Stimulated activated CD4-positive, alpha-beta T cell treated with anti-CD3 and anti-CD28 coated beads, Interleukin-4, amount 100 ng/mL, for 48 hours (primary cell): ENCODE measurements at places on chromosomes 2 and 18.

GRCh38 chr18:26908906-26909305, 43.4 kb upstream of the AQP4 start:
- no peak for DNase-seq

DNA sequence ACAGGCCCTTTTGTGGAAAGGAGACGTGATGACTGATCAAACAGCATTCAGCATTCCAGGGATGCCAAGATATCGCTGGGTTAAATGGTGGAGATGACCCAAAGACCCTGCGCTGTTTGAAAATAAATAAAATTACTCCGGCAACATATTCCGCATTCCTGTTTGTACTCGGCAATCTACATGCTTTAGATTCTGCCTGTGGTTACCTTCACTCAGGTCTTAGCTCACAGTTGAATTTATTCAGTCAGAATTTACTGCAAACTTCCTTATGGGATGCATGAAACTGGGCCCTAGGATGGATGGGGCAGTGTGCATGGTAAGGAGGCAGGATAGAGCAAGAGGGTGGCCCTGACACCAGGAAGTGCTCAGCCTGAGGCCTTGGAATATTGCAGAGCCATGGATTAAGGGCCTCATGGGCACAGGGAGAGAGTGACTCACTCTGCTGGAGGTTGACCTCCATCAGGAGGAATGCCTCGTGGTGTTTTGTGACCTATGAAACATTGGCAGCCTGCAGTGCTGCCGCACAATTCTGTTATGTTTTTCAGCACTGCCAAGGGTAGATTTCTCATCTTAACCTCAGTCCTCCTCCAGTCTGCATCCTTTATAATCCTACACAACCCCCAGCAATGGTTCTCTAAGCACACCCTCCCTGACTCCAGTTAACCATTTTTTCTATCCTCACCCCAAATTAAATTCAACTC, 321.4 kb downstream of the IRS1 start:
- DNase-seq, result no peak

DNA sequence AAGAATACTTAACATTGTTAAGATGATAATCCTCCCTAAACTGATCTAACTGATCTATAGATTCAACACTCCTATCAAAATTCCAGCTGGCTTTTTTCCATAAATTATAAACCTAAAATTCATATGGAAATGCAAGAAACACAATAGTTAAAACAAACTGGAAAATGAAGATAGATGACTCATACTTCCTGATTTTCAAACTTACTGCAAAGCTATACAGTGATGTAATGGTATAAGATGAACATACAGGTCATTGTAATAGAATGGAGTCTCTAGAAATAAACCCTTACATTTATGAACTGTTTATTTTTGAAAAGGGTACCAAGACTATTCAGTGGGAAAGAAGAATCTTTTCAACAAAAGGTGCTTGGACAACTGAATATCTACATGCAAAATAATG, 32.3 kb downstream of the UBXN4 start:
- no peak for DNase-seq

DNA sequence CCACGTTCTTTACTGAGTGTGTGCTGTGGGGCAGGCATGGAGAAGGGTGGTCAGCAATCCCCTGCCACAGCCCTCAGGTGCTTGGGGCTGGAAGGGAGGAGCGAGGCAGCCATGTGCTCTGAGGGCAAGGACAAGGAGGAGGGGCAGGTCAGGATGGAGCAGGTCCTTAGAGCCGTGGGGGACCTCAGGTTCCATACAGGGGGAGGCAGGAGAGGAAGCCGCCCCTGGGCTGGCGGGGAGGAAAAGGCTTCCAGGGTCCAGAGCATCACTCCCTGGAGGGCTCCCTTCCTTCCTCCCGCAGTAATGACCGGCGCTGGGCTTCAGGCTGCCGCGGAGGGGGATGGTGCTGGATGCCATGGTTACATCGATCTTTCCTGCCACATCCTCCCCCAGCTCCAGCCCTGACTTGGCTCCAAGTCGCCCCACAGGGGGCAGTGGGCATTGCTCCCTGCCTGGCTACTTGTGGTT, 6.6 kb downstream of the GAREM2 start:
- DNase-seq, result no peak

- no peak for DNase-seq
These were observed 41.0 kb downstream of the ABHD3 start for GRCh38 chr18:21663578-21663977.

DNA sequence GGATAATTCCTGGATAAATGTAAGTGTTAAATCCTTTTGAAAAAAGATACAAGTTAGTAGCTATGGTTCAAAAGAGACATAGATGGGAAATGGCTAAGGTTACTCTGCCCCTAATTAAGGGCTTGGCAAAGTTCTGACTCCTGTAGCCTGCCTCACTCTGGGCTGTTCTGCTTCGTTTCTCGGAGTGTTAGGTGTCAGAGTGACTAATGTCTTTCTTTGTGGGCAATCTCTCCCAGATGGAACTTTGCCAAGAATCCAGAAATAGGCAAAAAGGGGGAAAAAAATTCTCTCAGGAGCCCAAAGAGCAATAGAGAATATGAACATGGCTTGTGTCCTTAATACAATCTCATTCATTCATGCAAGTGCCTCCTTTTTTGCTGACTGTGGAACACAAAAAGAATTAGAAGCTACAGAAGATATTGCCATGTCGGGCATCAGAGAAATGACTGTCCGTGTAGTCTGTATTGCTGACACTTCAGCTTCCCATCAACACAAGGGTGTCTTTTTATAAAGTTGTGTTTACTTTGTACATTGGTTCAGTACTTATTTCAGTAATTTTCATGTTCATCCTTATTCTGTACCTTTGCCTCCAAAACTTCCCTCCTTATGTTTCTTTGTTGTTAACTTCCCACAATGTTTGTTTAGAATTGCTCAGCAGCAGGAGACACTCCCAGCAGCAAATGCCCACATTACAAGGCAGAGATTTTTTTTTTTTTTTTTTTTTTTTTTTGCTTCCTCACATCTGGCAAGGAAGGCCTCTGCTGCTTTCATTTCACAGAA, 134.0 kb downstream of the FTCDNL1 start:
- no peak for DNase-seq

DNA sequence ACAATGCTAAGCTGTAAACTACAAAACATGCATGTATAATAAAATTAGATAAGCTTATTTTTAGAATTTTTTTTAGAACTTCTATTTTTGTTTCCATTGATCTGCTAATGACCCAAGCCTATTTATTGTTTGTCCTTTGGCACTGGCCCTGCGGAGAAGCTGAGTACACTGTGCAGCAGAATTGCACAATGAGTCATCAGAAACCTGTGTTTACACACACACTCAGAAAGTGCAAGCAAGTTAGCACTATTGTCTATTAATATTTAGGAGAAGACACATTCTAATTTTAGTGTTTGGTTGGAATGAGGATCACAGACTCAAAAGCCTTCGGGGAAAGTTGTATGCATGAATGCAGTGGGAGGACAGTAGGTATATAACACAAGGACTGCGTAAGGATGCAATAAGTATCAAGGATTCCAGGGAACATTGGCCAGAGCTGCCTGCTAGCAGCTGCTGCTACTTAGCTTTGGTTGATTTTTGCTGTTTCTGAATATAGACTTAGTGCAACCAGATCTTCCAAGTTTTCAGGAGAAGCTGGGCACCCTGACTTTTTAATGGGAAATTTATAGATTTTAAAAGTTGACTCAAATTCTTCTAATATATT, 128.2 kb downstream of the KCNH7 start:
- no peak for DNase-seq

DNA sequence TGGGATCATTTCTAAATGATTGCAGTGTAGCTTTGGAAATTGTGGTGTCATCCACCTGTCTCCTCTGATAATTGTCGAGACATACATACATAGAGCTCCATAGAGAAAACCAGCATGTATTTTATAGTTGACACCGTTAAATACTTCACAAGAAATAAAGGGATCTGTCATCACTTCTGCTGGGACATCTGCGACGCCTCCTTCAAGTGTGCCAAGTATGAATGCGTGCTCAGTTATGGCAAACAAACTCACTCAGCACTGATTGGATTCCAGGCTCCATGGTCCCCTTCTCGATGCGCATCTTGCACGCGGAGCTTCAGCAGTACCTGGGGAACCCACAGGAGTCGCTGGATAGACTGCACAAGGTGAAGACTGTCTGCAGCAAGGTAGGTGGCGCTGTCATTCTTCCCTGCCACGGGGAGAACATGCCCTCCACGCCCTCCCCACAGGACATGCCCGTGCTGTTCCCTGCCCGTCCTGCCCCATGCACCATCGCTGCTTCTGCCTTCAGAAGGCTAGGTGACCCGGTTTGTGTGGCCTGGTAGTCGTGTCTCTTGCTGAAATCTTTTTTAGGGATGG, 64.1 kb downstream of the TRAPPC12 start:
- DNase-seq, result no peak

DNA sequence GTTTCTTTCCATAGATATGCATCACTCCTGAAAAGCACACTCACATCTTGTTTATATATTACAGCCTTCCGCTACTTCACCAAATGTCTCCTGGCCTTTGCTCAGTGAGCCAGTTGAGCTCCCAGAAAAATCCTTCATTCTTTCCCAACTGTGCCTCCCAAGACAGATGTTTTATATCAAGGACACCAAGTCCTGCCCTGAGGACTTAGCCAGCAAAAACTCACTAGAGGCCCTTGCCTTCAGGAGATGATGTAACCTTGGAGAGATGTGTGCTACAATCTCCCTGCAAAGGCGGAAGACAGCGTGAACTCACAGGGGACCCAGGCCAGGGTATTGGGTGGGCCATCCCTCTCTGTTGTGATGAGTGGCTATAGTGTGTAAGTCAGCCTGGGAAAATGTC, 86.1 kb upstream of the CTAGE1 start:
- no peak for DNase-seq

DNA sequence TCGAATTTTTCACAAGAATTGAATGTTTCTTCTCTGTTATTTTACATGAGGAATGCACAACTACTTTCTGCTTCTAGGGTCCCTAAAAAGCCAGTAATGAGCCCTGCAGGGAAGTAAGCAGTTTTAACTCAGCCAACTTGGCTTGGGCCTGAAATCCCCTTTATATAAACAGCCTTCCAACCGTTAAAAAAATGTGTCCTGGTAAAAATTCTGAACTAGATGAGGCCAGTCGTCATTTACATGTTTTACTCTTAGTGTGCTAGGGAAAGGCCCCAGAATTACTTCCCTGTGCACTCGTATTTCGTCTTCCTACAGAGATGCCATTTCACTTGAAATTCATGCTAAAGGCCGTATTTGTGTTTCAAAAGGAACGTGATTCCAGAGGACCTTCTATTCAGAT, 42.4 kb upstream of the RPE start:
- DNase-seq, result no peak

- no peak for DNase-seq
These were observed 24.7 kb upstream of the NMUR1 start for GRCh38 chr2:231554748-231555545.

DNA sequence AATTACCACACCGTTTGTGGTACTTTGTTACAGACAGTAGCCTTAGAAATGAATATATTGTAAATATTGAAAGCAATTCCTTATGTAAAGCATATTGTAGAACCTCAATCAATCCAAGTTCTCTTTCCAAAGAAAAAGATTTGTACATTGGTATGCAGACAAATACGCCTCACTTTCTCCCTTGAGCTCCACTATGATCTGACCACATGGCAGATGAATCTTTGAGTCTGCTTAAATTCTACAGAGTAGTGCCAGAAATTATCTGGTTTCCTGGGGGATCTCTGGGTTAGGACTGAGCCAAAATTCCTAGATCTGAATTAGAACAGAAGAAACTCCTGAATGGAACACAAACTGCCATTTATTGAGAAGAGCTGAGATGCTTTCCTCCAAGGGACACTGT, 99.0 kb downstream of the CPO start:
- DNase-seq, result no peak

DNA sequence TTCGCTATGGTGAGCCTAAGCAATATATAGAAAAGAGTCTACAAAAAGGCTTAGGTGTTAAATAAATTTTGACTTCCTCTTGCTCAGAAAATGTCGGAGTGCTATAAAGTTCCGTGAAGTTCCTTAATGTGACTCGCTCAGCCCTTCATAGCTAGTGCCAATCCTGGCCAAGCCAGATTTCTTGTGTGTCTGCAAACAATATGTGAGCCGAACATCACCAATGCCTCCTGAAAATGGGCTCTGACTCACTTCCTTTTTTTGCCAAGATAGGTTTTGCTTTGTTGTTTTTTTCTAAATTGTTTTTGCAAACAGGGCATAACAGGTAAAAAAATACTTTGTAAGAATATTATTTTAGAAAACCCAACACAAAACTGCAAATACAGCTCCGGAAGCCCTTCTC, 26.1 kb downstream of the CDC42EP3 start:
- DNase-seq, result no peak

- no peak for DNase-seq
These were observed 244.5 kb upstream of the EPHA4 start for GRCh38 chr2:221816566-221816965.

- DNase-seq, result no peak
These were observed 41.3 kb upstream of the LMAN1 start for GRCh38 chr18:59400407-59400806.

GRCh38 chr2:144438801-144439631, 80.9 kb downstream of the ZEB2 start:
- DNase-seq, result no peak

DNA sequence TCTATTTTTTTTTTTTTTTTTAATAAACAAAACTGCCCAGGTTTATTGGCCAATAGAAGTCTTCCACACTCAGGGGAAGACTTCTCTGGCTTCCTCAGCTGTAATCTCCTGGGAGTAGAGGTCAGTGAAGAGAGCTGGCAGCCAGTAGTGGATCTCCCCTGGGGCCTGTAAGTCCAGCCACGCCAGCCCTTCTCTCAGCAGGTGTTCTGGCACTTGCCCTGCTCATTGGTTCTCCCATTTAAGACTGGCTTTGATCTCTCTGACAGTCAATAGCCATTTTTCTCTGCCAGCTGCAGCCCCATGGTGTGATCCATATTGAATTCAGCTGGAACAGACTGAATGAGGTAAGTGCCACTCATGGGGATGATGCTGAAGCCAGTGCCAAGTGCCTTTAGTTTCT, 170.6 kb upstream of the SPHKAP start:
- DNase-seq, result no peak

DNA sequence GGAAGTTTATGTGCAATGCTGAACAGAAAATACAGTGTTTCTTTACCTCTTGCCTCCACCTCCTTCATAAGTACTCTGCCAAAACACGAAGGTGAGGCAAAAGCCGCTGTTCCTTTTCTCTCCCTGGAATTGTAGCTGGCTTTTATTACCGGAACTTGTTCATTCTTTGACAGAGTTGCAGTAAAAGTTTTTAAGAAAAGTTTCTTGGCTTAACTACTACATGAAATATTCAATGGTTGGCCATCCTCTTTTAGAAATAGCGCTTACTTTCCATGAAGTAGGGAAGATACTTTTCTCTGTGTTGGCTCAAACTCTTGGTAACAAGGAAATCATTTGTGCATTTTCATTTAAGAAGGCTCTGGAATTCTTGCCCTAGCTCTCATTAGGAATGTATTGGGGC, 950.7 kb upstream of the FANCL start:
- DNase-seq, result no peak

DNA sequence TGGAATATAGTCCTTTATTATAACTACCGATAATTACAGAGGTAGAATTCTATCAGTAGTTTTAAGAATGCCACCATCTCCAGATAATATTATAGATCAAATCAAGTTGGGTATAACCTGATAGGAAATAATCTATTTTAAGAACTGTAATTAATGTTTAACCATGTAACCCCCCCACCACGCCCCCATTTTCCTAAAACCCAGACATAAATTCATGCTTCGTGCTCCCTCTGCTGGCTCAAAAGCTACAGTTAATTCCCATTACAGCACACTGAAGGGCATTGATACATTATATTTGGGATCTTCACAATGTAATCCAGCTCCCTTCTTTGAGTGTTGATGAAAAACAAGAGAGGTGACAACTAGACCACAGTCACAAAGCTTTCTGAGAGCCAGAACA, 228.0 kb upstream of the SMAD7 start:
- DNase-seq, result no peak
